ENCODE measurements at places on chromosomes 2 and 18.
A peak's percentile ranks its signal among the peaks of the same experiment; 100 is the strongest.

DNA sequence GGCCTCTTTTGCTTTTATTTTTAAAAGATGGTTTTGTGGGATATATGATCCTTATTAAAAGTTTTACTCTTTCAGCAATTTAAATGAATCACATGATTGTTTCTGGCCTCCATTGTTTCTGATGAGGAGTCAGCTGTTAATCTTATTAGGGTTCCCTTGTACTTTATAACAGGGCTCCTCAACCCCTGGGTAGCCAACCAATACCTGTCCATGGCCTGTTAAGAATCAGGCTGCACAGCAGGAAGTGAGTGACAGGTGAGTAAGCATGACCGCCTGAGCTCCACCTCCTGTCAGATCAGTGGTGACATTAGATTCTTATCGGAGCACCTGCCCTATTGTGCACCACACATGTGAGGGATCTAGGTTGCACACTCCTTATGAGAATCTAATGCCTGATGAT is 45.1 kb upstream of the FAM98A start:
- no peak for DNase-seq

- DNase-seq, result no peak
Measured at GRCh38 chr18:47150824-47151366, 595 bp upstream of the HDHD2 start.

DNA sequence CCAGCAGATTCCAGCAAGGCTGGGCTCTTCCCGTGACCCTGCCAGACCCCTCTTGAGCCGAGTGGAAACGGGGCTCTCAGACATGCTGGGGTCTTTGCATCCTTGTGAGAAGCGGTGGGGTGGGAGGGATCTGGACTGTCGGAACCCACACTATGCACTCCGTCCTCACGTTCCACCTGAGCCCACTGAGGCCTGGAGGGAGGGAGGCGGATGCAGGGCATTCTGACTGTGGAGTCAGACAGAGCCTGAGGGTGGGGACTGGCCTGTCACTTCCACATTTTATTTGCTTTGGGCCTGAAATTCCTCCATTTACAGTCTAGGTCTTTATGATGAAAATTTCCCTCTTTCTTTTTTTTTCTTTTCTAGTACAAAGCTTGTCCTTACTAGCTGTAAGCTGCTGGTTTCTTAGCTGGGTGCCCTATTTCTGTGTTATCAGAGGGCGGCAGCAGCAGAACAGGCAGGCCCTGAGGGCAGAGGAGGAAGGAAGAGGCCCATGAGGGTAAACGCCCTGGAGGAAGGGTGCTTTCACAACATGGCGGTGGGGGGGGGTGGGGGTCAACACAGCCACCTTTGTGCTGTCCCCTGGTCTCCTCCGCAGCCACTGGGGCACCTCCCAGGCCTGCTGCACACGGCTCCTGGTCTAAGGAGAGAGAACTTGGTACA is 373.5 kb upstream of the MYT1L start:
- no peak for DNase-seq

DNA sequence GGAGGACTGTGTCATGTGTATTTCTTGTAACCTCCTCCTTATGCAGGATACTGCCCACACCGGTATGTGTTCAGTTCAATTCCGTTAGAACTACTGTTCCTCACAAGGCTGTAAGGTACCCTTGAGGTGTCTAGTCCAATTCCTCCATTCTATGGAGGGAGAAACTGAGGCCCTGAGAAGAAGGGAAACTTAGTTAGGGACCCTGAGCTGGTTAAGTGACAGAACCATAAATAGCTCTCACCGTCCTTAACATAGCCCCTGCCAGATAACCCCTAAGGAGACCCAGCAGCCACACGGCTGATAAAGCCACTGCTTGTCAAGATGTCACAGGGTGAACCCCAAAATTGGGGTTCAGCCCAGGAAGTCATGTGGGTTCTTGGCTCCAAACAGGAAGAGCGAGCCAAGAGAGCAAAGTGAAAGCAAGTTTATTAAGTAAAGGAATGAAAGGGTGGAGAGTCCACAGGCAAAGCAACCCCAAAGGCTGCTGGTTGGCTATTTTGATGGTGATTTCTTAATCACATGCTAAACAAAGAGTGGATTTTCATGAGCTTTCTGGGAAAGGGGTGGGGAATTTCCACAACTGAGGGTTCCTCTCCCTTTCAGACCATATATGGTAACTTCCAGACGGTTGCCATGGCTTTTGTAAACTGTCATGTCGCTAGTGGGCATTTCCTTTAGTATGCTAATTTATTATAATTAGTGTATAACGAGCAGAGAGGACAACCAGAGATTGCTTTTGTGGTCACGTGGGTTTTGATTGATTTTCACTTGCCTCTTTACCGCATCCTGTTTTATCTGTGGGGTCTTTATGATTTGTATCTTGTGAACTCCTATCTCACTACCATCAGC is 83.4 kb upstream of the RTN4 start:
- peak; percentile 65 for DNase-seq

GRCh38 chr18:42821492-42821891 is 294.0 kb downstream of the RIT2 start:
- no peak for DNase-seq

- no peak for DNase-seq
Measured at GRCh38 chr18:3356614-3357013, 93.4 kb upstream of the TGIF1 start.
